ENCODE measurements at places on chromosomes 2 and 18.

GRCh38 chr2:230944123-230944653 is 19.1 kb upstream of the GPR55 start:
- no peak for DNase-seq

- DNase-seq, result peak; percentile 13
Measured at GRCh38 chr2:70733646-70734180, 34.3 kb downstream of the ADD2 start.

GRCh38 chr2:239240414-239240881 is 160.4 kb downstream of the HDAC4 start:
- DNase-seq, result no peak

DNA sequence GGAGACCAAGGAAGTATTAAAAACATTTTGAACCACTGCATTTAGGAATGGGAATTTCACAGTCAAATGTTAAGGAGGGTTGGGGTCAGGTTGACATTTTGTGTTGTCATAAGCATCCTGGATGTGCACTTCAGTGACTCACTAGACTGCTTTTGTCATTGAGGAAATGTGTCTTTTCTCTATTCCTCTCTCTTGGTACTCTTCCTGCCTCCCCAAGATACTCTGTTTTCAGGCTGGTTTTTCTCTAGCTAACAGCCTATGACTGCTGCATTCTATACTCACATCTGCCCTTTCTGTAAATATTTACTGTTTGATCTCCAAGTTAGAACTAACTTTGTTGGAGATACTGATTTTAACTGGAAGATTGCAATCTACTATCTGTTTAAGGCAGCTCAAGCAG is 23.4 kb downstream of the XRCC5 start:
- DNase-seq, result no peak

GRCh38 chr2:160402997-160403979 is 90.3 kb downstream of the RBMS1 start:
- DNase-seq, result no peak

DNA sequence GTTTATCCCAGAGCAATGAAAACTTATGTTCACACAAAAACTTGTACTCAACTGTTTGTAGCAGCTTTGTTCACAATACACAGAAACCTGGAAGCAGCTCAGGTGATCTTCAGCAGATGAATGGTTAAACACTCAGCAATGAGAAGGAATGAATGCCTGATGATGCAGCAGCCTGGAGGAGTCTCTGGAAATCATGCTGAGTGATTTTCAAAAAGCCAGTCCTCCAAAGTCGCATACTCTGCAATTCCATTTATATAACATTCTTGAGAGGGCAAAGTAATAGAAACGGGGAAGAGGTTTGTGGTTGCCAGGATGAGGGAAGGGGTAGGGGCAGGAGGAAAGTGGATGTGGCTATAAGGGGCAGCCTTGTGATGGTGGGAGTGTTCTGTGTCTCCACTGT is 108.1 kb downstream of the CTIF start:
- DNase-seq, result no peak

DNA sequence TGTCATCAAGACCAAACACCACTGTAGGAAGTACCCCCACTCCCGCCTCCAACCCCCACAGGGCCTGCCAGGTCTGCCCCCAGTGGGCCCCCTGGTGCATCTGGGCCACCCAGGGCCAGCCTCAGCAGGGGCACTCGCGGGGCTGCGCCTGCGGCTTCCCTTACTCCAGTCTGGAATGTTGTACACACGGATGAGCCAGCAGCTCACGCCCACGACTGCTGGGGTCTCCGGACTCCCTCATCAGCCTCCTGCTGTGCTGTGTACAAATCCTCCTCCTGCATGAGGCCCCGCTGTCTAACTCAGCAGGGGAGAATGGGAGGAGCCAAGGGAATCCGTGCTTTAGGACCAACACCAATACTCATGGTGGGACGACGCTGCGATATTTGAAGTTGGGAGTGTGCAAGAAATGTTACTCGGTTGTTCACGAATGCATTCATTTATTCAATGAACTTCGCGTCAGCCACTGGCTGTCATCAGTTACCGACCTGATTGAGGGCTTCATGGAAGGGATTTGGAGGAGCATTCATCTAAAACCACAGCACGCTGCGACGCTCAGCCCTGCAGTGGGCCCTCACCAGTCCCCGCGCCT is 654 bp upstream of the ASB1 start:
- DNase-seq, result peak; percentile 44

- no peak for DNase-seq
Measured at GRCh38 chr18:36547544-36547943, 250.0 kb downstream of the FHOD3 start.

- no peak for DNase-seq
Measured at GRCh38 chr2:44723921-44724320, 217.6 kb upstream of the SIX3 start.

Data from umbilical cord (tissue), 2 donors.